ENCODE measurements at places on chromosomes 6 and 20.
A peak's percentile ranks its signal among the peaks of the same experiment; 100 is the strongest.

DNA sequence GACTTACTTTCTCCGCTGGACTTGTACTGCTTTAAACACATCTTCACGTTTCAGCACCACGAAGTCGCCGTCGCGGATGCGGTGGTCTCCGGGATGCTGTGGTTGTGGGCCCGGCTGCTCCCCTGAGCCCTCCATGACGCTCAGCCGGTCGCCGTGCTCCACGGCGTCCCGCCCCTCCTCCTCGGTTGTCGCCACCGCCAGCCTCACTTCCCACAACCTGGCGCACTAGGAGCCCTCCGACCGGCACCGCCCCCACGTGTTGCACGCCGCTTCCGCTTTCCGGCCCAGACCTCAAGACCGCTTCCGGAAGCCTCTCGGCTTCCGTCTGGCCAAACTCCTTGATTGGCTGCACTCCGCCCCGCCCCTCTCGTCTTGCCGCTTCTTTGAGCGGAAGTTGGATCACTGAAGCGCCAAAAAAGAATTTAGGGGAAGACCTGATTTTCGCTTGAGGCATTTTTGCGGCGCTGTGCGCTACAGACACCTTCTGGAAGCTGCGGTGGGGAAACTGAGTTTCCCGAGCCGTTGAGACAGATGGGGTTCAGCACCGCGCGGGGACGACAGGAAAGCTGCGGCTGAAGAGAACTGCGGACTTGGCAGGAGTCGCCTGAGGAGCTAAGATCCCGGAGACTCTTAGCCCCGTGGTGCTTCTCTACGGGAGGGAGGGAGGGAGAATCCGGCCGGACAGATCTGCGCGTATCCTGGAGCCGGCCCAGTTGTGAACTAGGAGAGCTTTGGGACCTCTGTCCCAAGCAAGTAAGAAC, at the start of the genes MCM8 and TRMT6:
TSS of gene MCM8 (plus strand) at position 382 of the 761 bp plus-strand sequence. CDS start 1,364 bp downstream, outside the sequence.
TSS of gene TRMT6 (minus strand) at position 263 of the 761 bp plus-strand sequence. CDS start at position 135, 128 bp downstream.
- peak; percentile 96 for DNase-seq

- no peak for DNase-seq
These were observed 66.9 kb downstream of the TOX2 start for GRCh38 chr20:43981540-43981939.

DNA sequence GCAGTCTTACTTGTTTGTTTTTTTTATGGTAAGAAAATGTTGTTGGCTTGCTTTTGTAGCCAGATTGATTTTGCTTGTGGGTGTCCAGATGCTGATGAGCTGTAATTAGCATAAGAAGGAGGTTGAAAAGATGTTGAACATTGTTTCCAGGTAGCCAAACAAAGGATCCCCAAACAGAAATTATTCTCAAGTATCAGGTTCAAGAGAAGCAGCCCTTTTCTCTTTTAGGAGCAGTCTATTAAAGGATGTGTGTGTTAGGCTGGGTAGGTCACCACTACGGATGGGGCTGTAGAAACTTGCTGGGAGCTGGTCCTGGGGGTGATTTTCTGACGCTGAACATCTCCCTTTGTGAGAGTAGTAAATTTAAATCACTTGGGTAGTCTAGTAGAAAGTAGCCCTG, 86.9 kb upstream of the VSTM2L start:
- no peak for DNase-seq

GRCh38 chr20:4167261-4168021, 152.1 kb upstream of the RNF24 start:
- DNase-seq = peak; percentile 63

- DNase-seq = no peak
These were observed 49.2 kb downstream of the RPP21 start for GRCh38 chr6:30394139-30394538.

- DNase-seq = no peak
These were observed at the start of gene TRIM40 for GRCh38 chr6:30135757-30136156. TRIM40 (plus strand) TSS chr6:30136140; CDS start chr6:30137037, 897 bp downstream.

- DNase-seq = no peak
These were observed 69.3 kb upstream of the MYL9 start for GRCh38 chr20:36471885-36472636.

GRCh38 chr6:132333639-132334520, 67.4 kb downstream of the MOXD1 start:
- DNase-seq = peak; percentile 14

DNA sequence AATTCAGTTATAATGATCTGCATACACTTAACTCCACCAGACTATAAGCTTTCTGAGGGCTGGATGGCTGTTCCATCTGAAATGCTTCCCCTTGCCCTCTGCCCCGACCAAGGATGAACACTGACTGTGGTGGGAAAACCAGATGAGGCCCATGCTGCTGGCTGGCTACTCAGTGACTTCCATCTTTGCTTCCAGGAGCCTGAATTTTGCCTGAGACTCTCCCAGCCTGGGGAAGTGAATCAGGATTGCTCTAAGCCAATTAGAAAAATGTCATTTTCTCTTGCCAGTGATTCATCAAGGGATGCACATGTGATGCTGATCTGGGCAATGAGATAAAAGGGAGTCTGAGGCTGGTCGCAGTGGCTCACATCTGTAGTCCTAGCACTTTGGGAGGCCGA, 1.7 kb upstream of the TOMM34 start:
- no peak for DNase-seq

- DNase-seq = no peak
These were observed 235.5 kb downstream of the NRN1 start for GRCh38 chr6:5771211-5771610.

DNA sequence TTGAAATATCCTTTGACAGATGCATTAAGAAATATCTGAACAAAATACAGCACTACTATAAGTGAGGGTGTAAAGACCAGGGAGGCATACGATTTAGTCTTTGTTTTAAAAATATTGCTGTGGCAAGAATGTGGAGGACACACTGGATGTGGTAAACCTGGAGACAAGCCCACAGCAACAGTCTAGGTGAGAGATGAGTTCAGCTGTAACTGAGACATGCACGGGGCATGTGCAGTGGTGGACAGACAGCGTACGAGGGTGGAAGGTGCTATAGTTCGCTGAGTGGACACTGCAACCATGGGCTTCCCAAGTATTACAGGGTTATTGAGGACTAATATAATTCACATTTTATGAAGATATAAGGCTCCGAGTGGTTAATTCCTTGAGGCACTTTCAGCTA, 1.8 kb downstream of the NANP start:
- DNase-seq = no peak

GRCh38 chr6:3163248-3163594, 5.9 kb upstream of the TUBB2A start:
- no peak for DNase-seq

DNA sequence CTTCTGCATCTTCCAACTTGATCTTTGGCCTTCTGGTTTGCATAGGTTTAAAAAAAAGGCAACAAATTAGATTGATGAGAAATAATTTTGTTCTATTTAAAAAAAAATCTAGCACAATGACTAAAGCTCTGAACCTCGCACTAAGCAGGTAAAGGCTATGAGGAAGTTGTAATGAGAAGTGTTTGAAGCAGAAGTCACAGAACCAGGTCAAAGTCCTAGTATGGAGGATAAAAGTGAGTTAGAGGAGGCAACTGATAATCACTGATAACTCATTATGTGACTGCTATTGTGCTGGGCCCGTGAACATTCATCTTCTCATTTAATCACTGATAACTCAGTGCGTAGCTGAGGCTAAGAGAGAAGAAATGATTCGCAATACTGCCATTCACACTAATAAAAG, 46.1 kb upstream of the GFRAL start:
- no peak for DNase-seq

DNA sequence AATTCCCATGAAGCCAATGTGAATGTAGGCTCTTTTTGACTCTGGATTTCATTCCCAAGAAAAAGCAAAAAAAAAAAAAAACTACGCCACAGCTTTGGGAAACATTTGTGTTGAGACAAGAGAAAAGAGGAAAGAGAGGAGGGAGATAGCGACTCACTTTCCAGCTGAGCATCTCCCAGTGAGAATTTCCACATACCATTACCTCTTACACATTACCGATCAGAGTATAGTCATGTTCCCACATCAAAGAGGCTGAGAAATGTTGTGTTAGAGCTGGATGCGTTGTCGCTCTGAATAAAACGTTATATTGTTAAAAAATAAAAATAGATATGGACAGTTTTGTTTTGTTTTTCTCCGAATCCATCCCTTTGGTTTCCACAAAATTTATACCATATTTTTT, 1019.3 kb upstream of the ADGRB3 start:
- DNase-seq = no peak

- DNase-seq = no peak
These were observed 16.0 kb downstream of the UQCC2 start for GRCh38 chr6:33695451-33695887.

DNA sequence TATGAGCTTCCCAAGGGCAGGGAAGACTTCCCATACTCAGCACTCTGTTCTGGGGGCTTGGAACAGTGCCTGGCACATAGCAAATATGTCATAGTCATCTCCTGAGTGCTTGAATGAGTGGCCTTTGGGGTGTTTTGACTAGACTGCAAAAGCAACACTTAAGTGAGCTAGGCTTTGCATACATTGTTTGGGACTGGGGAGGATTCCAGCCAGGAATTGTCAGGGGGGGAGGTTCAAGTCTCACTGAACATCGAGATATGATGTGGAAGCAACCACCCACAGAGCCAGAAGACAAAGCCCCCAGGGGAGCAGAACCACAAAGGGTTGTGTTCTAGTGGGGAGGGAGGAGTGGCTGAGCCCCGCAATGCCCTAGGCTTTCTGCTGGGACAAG, 98.4 kb downstream of the SYCP2 start:
- no peak for DNase-seq

DNA sequence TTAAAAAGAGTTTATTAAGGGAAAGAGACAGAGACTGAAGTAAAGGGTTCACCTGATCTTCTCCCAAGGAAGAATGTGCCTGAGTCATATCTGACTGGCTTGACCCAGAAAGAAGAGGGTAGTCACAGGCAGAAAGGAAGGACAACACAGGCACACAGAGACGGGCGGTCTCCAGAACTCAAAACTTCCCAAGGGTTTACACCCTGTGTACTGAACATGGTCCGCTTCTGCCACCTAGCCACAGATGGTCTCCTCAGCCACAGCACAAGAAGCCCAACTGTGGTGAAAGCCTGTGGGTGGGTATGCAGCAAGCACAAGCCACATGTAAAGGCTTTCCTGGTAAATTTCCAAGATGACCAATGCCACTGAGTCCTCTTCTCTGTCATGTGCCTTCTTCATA, 17.2 kb downstream of the UNC5CL start:
- DNase-seq = no peak

GRCh38 chr20:61052195-61052750, 199.8 kb upstream of the CDH4 start:
- DNase-seq = no peak

DNA sequence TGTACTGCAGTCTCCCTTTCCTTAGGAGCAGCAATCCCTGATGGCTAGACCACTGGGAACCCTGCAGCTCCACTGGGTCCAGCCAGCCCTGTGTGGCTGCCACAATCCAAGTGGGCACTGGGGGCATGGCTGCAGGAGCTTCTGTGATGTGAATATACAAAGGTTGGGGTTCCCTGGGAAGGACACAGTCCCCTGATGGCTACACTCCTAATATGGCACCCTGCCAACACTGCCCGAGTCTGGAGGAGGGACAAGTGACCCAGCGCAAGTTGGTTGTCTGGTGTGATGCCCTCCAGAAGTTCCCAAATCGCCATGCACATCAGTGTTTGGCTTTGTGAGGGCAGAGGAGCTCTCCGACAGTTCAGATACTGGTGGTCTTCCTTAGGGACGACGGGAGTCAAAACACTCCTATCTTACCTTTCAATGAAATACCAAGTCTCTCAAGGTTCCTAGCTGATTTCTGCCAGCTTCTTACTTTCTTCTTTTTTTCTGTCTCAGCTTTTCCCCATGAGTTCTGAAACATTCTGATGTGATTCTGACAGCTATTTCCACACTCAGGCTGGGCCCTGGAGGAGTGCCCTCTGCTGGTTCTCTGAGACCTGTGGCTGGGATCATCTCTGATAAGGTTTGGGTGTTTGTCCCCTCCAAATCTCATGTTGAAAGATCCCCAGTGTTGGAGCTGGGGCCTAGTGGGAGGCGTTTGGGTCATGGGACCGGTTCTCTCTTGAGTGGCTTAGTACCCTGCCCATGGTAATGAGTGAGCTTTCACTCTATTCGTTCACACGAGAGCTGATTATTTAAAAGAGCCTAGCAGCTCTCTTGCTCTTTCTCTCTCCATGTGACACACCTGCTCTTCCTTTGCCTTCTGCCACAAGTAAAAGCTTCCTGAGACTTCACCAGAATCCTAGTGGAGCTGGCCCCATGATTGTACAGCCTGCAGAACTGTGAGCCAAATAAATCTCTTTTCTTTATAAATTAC, 15.5 kb upstream of the ZFP57 start:
- peak; percentile 57 for DNase-seq

DNA sequence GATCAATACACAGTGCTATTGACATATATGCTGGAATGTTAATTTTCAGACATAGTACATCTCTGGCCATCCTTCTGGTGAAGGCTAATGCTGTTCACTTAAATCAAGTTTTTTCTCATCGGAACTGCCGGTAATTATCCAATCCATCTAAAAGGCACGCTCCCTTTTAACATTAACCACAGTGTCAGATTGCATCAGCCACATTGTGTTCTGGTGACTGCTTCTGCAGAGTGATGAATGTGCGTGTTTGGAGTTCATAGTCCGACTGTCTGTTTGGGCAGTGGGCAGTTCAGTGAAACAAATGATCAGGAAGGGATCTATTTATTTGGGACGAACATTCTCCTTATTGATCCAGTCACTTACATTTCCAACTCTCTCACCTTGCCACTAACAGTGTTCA, 49.5 kb downstream of the SOBP start:
- no peak for DNase-seq

DNA sequence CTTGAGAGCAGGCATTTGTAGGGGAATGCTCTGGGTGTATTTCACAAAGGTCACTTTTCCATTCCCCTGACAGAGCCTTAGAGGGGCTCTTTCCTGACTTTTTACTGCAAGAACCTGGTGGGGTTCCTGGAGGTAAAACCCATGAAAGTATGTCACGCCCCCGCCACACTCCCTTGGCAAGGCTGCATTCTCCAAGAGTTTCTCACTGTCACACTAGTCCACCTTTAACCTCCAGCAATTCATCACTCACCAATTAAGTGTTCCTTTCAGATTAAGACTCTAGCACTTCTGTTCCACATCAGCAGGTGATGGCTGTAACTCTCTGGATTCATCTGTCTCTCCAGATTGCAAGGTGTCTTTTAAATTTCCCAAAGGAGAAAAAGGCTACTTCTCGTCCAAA, 32.7 kb upstream of the NKX2-4 start:
- DNase-seq = no peak

- DNase-seq = no peak
These were observed 89.6 kb upstream of the RIPOR2 start for GRCh38 chr6:25025248-25025918.

- no peak for DNase-seq
These were observed 27.9 kb downstream of the GFRA4 start for GRCh38 chr20:3635346-3635745.

GRCh38 chr6:76174722-76175121, 102.3 kb upstream of the IMPG1 start:
- DNase-seq = no peak

- no peak for DNase-seq
These were observed 582.8 kb upstream of the ADGRB3 start for GRCh38 chr6:68052234-68052633.

GRCh38 chr6:100614933-100615332, 150.2 kb upstream of the SIM1 start:
- DNase-seq = no peak
